ENCODE measurements at places on chromosomes 1 and 21. TPM values are rescaled to one million over a fixed set of nuclear protein-coding genes. Genes with fewer than 3 reads are reported as not detected.
A peak's percentile ranks its signal among the peaks of the same experiment; 100 is the strongest.

- no peak overlapping the region for H3K27ac ChIP-seq
- no peaks in the 10 kb centered on the region for H3K27me3 ChIP-seq
- no peaks in the 10 kb centered on the region for H3K4me1 ChIP-seq
These were observed 8.7 kb downstream of the C1orf74 start for GRCh38 chr1:209775678-209776077.

GRCh38 chr1:47635597-47635996 lies 197.8 kb downstream of the FOXD2 start:
- no peak for DNase-seq
- no peak overlapping the region for H3K27ac ChIP-seq
- H3K4me1 ChIP-seq = no peaks in the 10 kb centered on the region
- H3K27me3 ChIP-seq = no peaks in the 10 kb centered on the region
- H3K36me3 ChIP-seq = no peaks in the 10 kb centered on the region
- no peak overlapping the region for H3K4me3 ChIP-seq

AMY1C gene
- total RNA-seq = 1.1 TPM

DNA sequence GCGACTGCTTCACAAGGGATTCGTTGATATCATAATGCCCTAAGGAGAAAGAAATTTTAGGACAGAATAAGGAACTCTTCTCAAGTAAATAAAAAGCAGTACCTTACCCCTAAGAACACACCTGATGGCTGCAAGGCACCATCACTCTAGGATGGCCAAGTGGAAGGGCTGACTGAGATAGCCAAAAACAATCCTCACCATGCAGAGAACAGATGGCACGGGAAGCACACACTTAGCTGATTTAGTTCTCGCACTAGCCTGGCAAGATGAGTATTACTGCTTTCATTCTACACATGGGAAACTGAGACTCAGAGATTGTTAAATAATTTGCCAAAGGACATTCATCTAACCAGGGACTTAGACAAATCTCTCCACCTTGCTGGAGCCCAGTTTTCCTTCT lies 43.8 kb downstream of the STPG1 start:
- DNase-seq = no peak
- H3K4me1 ChIP-seq = no peaks in the 10 kb centered on the region
- no peaks in the 10 kb centered on the region for H3K36me3 ChIP-seq
- H3K4me3 ChIP-seq = no peak overlapping the region
- no peak overlapping the region for H3K27ac ChIP-seq
- H3K27me3 ChIP-seq = no peaks in the 10 kb centered on the region

- DNase-seq = no peak
- no peak overlapping the region for H3K27ac ChIP-seq
- no peaks in the 10 kb centered on the region for H3K27me3 ChIP-seq
These were observed 94.9 kb downstream of the ZNF644 start for GRCh38 chr1:90926971-90927370.

IVL gene
- not detected for total RNA-seq

FAM72D gene
- not detected for total RNA-seq

DNA sequence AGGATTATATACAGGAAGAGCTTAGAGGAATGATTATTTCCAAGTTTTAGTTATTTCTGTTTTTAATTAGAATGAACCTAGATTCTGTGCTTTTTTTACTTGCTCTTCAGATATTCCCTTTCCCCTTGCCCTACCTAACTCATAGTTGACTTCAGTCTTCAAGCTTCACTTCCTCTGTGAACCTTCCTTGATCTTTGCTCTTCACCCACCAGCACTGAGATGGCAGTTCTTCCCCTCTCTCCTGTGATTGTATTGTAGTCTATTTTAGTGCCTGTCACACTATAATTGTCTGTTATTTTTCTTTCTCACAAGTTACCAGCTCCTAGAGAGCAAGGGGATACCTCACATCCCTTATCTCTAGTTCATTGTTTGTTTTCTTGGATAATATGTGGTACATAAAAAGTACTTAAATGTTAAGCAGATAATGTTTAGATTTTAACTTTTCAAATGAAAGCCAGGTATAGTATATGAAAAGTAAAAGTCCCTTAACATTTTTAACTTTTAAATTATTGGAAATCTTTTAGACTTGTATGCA lies 33.2 kb downstream of the KCTD3 start:
- no peaks in the 10 kb centered on the region for H3K4me1 ChIP-seq
- no peak for DNase-seq
- H3K36me3 ChIP-seq = no peaks in the 10 kb centered on the region
- no peaks in the 10 kb centered on the region for H3K27me3 ChIP-seq

LCE1F gene
- not detected for total RNA-seq

- no peak overlapping the region for H3K27ac ChIP-seq
- no peaks in the 10 kb centered on the region for H3K36me3 ChIP-seq
- DNase-seq = no peak
- no peaks in the 10 kb centered on the region for H3K4me1 ChIP-seq
These were observed 122.5 kb upstream of the C1orf87 start for GRCh38 chr1:60196026-60196425.

LORICRIN gene
- not detected for total RNA-seq

DNA sequence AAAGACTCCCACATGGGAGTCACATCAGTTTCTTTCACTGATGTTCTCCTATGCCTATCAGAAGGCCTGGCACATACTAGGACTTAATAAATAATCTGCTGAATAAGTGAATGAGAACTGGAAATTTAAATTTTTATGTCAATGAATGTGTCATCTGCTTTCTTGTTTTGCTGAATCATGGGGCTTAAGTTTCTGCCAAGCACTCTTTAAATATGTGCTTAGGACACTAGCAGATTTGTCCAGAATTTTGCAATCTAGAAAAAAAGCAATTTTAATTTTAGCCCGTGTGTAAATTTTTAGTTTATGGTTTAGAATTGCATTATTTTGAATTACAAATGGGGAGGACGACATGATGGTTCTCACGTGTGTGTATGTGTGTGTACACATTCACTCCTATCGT lies 803.1 kb downstream of the USP25 start:
- no peak for DNase-seq
- no peak overlapping the region for H3K27ac ChIP-seq
- H3K36me3 ChIP-seq = no peaks in the 10 kb centered on the region
- H3K4me3 ChIP-seq = no peak overlapping the region
- peaks cover 15% of the 10 kb centered on the region for H3K4me1 ChIP-seq
- no peaks in the 10 kb centered on the region for H3K27me3 ChIP-seq

TRIM67 gene
- total RNA-seq = not detected

- no peaks in the 10 kb centered on the region for H3K27me3 ChIP-seq
- DNase-seq = peak; percentile 41
- H3K36me3 ChIP-seq = no peaks in the 10 kb centered on the region
- peaks cover 16% of the 10 kb centered on the region for H3K4me1 ChIP-seq
These were observed 36.2 kb downstream of the CLIC6 start for GRCh38 chr21:34705011-34705410.

GRCh38 chr1:221576268-221576667 lies 165.6 kb downstream of the DUSP10 start:
- no peak overlapping the region for H3K27ac ChIP-seq
- H3K36me3 ChIP-seq = no peaks in the 10 kb centered on the region
- no peak overlapping the region for H3K4me3 ChIP-seq
- H3K27me3 ChIP-seq = no peaks in the 10 kb centered on the region
- no peak for DNase-seq
- no peaks in the 10 kb centered on the region for H3K4me1 ChIP-seq

GRCh38 chr1:208510192-208510952 lies 266.2 kb upstream of the PLXNA2 start:
- no peaks in the 10 kb centered on the region for H3K4me1 ChIP-seq
- H3K36me3 ChIP-seq = no peaks in the 10 kb centered on the region
- no peak overlapping the region for H3K27ac ChIP-seq
- H3K4me3 ChIP-seq = no peak overlapping the region

GRCh38 chr1:195053478-195053877 lies 1554.8 kb downstream of the KCNT2 start:
- no peaks in the 10 kb centered on the region for H3K36me3 ChIP-seq
- no peaks in the 10 kb centered on the region for H3K27me3 ChIP-seq
- no peak for DNase-seq
- H3K4me3 ChIP-seq = no peak overlapping the region
- no peaks in the 10 kb centered on the region for H3K4me1 ChIP-seq

CALML6 gene
- total RNA-seq = not detected

GRCh38 chr21:41932576-41933312 lies 21.1 kb downstream of the C2CD2 start:
- no peaks in the 10 kb centered on the region for H3K27me3 ChIP-seq
- H3K27ac ChIP-seq = peak overlapping the region; percentile 57
- no peak overlapping the region for H3K4me3 ChIP-seq
- H3K36me3 ChIP-seq = no peaks in the 10 kb centered on the region
- DNase-seq = peak; percentile 25
- H3K4me1 ChIP-seq = peaks cover 36% of the 10 kb centered on the region

Data from thyroid gland (tissue), 4 donors.